ENCODE measurements at places on chromosomes 3 and 15.
A peak's percentile ranks its signal among the peaks of the same experiment; 100 is the strongest.

DNA sequence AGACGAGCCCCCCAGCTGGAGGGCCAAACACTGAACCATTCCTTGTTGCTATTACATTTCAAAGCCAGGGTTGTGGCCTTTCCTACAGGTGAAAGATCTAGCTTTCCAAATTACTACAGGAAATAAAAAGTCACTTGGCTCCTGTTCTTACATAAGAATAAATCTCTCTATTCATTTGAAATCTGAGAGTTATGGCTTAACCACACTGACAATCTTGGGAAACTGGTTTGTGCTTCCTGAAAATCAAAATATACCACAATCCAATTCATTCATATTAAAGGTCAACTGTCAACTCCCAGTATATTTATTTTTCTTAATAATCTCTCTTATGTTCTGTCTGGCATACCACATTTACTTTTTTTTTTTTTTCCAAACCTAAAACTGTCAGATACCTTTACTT lies 103.7 kb upstream of the LMOD3 start:
- no peak for DNase-seq

DNA sequence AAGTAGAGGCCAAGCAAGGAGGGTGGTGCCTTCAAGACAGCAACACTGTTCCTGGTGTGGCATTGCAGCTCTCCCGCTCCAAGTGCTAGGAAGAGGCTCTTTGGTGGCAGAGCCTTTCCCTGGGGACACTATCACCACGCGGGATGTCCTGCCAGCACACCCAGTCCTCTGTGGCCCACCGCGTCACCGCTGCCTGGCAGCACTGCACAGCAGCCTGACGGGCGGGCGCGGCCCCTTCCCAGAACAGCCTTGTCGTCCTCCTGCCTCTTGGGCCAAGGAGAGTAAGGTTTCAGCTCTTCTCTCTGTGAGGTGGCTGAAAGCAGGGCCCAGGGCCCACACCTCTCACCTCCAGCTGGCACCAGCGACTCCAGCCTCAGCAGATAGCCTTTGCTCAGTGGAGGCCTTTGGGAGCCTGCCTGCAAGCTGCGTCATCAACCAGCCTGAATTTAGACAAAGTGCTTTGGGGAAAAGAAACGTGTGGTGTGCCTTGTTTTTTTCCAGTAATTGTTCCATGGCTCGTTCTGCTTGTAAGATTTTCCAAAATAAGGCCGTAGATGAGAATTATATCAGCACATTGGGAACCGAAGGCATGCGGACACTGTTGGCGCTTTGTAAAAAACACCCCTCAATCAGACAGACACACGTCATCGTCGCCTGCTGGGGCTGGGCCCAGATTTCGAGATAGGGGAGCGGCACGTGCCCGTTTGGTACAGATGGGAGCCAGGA lies 65.0 kb downstream of the AAGAB start:
- DNase-seq: no peak

- DNase-seq: no peak
Measured at GRCh38 chr3:179107617-179108016, 36.0 kb upstream of the ZMAT3 start.

- no peak for DNase-seq
Measured at GRCh38 chr15:39555885-39556284, 25.0 kb upstream of the THBS1 start.

GRCh38 chr3:176950743-176951142 lies 246.5 kb downstream of the TBL1XR1 start:
- DNase-seq: no peak

DNA sequence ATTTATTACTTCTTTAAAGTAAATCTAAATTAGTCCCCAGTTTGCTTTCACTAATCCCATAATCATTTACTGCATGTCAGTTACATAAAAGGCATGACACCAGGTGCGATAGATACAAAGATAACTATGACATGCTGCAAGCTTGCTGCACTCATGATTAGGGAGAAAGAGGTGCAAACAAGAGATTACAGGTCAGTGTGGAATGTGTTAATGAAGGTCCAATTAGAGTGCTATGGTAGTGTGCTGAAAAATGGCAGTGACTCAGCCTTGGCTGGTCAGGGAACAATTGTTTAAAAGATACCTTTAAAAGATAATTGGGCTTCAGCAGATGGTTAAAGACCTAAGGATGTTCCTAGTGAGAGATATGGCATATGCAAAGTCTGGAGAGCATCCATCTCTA lies 352.6 kb upstream of the TGFBR2 start:
- no peak for DNase-seq

GRCh38 chr3:27559835-27560234 lies 75.7 kb upstream of the SLC4A7 start:
- DNase-seq: peak; percentile 42

- DNase-seq: no peak
Measured at GRCh38 chr15:90063770-90064247, 38.5 kb downstream of the IDH2 start.

DNA sequence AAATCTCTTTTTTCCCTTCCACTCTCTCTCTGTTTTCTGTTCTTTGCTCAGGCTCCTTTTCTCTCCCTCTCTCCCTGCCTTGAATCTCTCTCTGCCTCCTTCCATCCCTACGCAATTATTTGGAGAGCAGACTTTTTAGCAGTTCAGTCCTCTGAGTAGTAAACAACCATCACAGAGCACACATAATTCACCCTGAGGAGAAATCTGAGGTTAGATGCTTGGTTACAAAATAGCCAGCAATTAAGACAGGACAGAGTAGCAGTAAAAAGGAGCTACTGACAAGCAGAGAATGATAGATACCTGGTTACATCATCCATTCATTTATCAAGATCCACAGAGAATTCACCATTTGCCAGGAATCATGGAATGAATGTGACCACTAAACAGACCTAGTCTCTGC lies 25.5 kb downstream of the SLC9A9 start:
- DNase-seq: no peak

DNA sequence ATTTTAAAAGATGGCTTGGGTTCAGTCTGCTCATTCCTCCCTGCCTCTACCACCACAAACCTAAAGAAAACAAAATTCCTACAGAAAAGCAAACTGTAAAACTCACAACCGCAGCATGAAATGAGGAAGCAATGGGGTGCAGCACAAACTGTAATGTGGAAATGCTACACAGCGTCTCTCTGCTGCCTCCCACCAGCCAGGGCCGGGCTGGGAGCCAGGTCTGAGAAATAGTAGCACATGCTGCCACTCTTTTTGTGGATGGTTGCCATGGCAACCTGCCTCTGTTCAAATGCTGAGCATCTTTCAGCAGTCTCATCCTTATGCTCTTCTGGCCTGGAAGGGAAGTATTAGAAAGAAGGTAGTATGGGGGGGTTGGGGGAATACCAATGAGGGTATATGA lies 55.4 kb downstream of the EOMES start:
- DNase-seq: peak; percentile 77

- no peak for DNase-seq
Measured at GRCh38 chr3:12120374-12121140, 38.2 kb downstream of the TIMP4 start.

- DNase-seq: no peak
Measured at GRCh38 chr3:123861081-123861836, 22.9 kb downstream of the MYLK start.

- DNase-seq: no peak
Measured at GRCh38 chr15:72155003-72155621, 36.9 kb downstream of the SENP8 start.

DNA sequence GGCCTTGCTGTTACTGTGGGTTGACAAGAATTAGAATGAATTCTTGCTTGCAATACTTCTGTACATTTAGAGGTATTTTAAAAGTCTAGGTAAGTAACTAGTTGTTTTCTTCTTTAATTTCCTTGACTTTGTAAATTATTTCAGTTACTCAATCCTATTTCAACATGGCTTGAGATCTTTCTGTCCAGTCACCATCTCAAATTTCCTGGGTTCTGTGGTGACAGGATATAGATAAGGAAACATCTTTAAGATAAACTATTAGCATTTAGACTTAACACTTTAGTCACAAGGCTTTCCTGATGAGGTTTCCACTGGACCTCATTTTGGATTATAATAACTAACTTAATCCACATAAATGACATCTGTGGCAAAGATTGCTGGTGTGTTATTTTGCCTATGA lies 195.9 kb upstream of the DPH6 start:
- DNase-seq: no peak

GRCh38 chr3:45760878-45761711 lies 35.2 kb downstream of the SLC6A20 start:
- DNase-seq: peak; percentile 76

- DNase-seq: no peak
Measured at GRCh38 chr3:136109499-136109898, 86.6 kb downstream of the MSL2 start.

DNA sequence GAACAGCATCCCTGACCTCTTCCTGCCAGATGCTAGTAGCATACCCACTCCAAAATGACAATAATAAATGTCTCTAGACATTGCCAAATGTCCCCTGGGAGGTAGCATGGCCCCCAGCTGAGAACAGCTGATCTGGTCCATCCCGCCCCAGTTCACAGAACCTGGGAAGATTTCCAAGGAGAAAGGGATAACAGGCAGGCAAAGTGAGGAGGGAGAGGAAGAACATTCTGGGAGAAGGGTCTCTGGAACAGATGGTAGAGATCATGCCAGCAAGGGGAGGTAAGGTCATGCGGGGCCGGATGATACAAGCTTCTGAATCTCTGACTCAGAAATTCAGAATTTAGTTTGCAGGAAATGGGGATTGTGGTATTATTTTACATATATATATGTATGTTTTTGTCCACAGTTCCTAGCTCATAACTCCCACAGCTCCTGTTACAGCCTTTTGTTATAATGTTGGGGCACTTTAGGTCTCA lies 192.7 kb downstream of the SUCLG2 start:
- no peak for DNase-seq

DNA sequence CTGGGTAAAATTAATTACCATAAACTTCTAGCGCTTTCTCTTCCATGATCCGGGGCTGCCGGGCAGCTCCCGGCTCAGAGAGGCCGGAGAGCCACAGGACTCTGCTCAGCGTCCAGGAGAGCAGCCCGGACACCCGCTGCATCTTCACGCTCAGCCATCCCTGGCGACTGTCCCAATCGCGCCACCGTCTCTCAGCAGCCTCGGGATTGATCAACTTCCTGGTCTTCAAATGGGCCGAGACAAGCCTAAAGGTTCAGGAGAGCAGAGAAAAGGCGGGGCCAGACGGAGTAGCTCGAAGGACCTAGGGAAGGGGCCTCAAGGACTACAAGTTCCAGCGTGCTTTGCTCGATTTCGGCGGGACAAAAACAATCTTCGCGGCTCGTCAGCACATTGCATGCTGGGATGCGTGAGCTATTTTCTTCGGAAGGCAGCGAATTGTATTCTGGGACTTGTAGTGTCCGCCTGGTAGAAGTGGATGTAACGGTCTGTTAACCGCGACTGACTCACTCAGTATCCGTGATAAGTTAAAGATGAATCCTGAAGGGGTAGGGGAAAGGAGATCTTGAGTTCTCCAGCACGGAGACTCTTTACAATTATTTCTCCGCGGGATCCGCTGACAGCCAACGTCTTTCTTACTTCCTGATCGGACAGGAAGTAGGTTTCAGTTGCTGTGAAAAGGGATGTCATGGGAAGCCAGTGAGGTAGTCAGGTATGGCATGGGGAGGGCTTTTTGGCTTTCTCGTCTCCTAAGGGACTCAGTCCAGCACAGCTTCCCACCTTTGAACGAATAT lies at the start of gene CIAO2A:
CIAO2A (minus strand) TSS at position 212 of the 791 bp plus-strand sequence; CDS start at position 142, 70 bp downstream.
- DNase-seq: peak; percentile 95

DNA sequence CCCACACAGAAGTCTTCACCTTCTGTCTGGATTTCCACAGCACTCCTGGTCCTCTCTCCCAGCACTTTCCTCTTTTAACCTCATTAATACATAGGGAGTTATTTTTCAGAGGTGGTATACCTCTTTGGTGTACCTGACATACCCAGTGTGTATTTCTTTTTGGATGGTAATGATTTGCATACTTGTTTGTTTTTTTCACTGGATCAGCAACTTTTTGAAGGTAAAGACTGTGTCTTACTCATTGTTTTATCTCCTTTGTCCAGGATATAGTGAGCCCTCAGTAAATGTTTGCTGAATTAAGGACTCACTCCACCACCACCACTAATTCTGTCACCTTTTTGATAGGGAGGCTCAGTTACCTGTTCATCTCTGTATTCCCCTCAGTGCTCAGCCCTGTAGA lies 52.1 kb downstream of the SACM1L start:
- no peak for DNase-seq

Data from ecto neural progenitor cell (in vitro differentiated cells).